ENCODE measurements at places on chromosomes 12 and 14.

DNA sequence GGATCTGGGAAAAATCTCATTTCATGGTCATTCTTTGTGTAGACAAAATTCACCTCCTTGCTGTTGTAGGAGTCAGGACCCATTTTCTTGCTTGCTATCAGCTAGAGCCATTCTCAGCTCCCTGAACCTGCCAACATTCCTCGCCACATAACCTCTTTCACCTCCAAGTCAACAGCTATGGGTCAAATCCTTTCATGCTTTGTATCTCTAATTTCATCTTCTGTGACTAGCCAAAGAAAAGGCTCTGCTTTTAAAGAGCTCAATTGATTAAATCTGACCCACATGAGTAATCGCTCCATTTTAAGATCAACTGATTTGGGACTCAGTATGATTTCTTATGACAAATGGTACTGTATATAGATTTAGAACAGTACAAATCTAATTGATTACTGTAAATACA, 89.2 kb upstream of the FOXG1 start:
- no peak for DNase-seq

DNA sequence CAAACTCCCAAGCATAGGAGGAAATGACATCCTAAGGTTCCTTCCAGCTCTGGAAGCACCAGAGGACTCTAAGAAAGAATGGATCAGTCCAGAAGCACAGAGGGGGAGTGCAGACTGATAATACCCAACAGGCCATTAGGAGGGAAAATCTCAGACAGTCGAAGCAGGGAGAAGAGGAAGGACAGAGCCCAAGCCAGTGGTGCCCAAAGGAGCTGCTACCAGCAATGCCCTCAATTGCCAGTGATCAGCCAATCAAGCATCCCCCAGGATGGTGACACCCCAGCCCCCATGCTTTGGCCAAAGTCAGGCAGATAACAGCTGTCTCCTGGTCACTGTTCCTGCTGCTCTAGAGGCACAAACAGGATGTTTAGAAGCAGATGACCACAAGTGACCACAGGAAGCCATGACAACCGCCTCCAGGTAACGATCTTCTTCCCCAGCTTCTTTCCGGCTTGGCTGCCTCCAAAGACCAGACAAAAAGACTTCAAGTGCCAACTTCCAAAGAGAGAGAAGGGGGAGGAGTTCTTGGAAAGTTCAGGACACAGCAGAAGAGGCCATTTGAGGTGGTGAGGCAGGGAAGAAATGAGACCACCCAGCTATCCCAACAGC, 16.2 kb downstream of the PXN start:
- DNase-seq, result no peak

GRCh38 chr14:66859063-66859671, 330.1 kb upstream of the GARIN2 start:
- no peak for DNase-seq

DNA sequence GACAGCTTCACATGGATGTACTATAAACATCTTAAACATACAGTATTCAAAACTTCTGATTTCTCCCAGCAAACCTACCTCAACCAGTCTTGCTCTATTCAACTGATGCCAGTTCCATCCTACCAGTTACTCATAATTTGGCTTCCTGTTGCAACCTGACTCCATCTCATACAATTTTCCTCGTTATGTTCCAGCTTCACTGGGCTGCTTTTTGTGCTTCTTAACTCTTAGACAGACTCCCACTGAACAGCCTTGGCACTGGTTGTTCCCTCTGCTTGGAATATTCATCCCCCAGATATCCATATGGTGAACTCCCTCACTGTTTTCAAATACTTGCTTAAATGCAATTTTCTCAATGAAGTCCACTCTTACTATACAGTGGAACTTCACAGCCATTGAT, 249.2 kb downstream of the AEBP2 start:
- DNase-seq, result no peak

- no peak for DNase-seq
Observed at GRCh38 chr12:51082561-51083125, 753 bp downstream of the CSRNP2 start.

All from posterior cingulate gyrus (tissue), 11 donors.